NCI-H2081 treated with DMSO at 0.1 percent for 48 hours (cell line): ENCODE measurements at places on chromosomes 6 and 20.

GRCh38 chr6:20978151-20978614 is 443.9 kb downstream of the CDKAL1 start:
- no peak for DNase-seq

- DNase-seq = no peak
Observed at GRCh38 chr6:33323623-33323948, 6.0 kb upstream of the ZBTB22 start.

GRCh38 chr6:142705054-142705453 is 239.9 kb downstream of the HIVEP2 start:
- DNase-seq = no peak

DNA sequence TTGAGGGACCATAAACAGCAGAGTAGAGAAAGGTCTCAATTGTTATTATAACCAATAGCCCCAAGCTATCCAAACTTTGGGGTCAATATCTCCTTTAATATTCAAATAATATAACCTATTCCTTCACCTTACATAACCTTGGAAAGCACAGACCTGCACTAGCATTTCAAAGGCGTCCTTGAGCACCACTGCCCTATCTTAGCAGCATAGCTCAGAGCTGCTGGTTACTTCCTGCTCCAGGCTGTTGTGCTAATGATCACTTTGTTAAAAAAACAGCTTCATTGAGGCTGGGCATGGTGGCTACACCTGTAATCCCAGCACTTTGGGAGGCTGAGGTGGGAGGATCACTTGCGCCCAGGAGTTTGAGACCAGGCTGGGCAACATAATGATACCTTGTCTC is 10.5 kb downstream of the SLC35D3 start:
- no peak for DNase-seq

GRCh38 chr6:44068607-44069296 is 58.5 kb downstream of the MRPL14 start:
- no peak for DNase-seq

DNA sequence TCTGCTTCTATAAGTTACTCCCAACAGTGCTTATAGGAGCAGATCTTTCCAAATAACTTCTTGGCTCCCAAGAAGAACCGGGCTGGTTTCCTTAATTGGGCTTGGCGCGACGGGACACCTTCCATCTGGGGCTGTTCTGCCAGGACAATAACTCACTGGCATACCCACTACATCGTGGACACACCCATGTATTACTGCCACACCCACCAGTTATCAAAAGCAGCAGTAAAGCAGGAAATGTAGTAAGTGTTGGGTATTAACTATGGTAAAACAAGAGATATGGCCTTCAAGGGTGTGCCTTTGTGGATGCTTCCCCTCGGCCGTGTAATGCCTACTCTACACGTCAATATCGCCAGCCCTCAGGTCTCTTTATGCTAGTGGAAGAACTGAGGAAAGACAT is 24.7 kb downstream of the CNKSR3 start:
- no peak for DNase-seq

- no peak for DNase-seq
Observed at GRCh38 chr20:63496596-63497120, 2.2 kb downstream of the EEF1A2 start.

GRCh38 chr20:6180531-6180930 is 57.7 kb upstream of the FERMT1 start:
- no peak for DNase-seq

- no peak for DNase-seq
Observed at GRCh38 chr20:45967551-45968080, 4.4 kb downstream of the ZNF335 start.

- DNase-seq = no peak
Observed at GRCh38 chr6:13729891-13730290, 18.3 kb upstream of the RANBP9 start.

DNA sequence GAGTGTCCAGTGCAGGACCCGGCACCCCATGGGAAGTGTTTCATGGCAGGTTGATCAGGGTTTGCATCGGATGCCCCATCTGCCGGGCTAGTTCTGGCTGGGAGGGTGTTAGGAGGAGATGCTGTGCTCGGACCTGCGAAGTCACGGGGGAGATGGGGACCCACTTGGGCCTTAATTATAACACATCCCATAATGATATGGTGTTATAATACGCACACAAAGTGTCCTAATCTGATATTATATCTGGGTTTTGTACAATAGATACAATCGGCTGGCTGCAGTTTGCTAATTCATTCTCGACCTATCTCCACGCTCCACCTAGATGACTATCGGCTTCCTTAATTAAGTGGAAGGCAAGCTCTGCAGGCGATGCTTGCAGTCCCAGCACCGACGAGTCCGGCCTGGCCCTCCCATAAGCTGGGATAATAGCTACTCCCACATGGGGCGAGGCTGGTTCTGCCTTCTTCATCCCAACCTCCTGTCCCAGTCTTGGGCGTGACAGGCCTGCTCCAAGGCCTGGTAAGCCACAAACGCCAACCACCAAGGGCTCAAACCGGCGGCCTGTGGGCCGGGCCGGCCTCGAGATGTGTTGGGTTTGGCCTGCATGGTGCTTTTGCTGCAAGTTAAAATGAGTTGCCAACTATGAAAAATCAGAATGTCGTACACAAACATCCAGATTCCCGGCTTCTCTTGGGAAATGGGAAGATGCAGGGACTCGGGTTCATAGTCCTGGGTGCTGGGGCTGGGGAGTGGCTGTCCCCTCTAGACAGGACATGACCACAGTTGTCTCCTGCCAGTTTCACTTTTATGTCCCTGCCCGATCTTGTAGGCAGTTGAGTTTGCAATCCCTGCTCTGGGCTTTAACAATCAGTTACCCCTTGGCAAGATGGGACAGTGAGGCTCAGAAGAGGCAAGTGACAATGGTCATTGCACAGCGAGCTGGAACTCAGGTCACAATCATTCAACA is 32.7 kb downstream of the CEBPB start:
- DNase-seq = no peak

DNA sequence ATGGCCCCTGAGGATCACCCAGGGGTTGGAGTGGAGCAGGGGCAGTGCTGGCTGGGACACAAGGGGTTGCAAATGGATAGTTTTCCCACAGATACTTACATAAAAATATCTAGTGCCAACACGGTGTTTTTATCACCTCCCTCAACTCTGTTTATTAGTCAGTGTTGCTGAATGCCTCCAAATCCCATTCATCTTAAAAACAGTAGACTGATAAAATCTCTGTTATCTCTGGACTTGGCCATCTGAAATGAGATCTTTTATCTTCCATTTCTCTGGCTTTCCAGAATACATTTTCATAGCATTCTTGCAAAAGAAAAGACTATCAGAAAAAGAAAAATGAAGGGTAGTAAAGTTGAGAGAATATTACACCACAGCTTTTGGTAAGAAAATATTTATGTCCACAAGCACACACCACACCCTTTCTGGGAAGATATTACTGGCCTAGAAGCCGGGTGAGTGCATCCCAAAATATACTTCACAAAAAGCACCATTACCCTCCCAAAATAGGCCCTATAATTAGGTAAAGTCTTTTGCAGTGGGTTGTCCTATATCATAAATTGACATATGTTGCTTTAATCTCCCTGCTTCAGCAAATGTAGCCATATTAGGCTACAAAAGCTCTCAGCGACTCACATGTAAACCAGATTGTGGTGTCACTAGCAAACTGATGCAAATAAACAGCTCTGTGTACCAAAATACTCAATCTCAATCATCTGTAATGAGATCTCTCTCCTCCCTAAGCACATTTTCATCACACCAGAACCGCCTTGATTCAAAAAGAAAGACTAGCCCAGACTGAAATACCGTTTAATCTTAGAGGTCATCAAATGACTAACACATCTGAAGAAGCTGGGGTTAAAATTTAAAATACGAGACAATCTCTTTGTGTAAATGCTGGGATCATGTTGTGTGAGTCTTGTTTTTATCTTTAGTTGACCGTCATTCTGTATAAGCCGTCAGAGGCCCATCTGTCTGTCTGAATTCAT is 96.7 kb downstream of the FYN start:
- DNase-seq = no peak

- DNase-seq = no peak
Observed at GRCh38 chr20:17568045-17568788, 1.7 kb upstream of the DSTN start.

- no peak for DNase-seq
Observed at GRCh38 chr6:75171567-75171966, 34.3 kb downstream of the COL12A1 start.

GRCh38 chr6:31693535-31693934 is 9.6 kb downstream of the ABHD16A start:
- no peak for DNase-seq

DNA sequence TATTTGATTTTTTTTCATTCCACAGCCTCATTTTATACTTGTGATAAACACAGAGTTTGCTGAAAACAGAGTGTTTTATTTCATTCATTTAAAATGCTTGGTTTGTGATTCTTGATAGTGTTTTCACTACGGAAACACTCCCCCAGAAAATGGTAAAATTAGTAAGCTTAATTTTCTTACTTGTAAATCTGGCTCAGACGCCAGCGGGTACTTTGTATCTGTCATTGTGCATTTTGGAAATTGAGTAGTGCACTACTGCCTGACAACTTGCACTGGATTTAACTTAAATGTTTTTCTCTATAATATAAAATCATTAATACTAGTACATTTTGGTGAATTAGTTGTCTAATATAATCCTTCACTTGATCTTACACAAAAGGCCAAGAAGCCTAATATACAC is 37.0 kb upstream of the HINT3 start:
- no peak for DNase-seq

DNA sequence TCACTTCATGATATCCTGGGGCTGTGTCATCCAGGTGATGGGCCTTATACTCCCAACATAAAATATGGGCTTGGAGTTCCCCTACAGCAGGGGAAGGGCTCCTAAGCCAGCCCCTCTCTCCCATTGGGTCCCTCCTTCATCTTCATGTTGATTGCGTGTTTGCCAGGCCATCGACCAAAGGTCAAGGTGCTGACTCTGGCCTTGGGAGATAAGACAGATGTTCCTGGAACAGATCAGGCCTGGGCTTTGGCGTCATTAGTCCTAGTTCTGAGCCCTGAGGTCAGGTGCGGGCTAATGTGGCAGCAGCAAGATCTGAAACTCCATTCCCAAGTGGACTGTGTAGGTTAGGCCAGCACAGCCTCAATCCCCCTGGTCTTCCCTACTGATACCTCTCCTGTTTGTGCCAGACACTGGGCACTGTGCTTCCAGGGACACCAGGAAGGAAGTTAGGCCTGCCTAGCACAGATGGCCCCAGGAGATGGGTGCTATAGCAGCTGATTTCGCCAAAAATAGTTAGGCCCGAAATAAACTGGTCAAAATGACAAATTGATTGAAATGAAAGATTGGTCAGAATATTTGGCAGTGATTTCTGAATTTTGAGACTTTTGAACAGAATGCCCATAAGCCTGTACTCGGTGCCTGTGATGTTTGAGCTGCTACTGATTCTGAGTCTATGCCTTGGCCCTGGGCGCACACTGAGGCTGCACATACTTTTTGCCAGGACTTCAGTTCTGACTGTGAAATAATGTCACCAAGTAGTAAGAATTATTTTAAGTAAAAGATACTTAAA is 28.8 kb downstream of the EPB41L1 start:
- no peak for DNase-seq

GRCh38 chr20:58146081-58146745 is 82.2 kb downstream of the ANKRD60 start:
- no peak for DNase-seq

DNA sequence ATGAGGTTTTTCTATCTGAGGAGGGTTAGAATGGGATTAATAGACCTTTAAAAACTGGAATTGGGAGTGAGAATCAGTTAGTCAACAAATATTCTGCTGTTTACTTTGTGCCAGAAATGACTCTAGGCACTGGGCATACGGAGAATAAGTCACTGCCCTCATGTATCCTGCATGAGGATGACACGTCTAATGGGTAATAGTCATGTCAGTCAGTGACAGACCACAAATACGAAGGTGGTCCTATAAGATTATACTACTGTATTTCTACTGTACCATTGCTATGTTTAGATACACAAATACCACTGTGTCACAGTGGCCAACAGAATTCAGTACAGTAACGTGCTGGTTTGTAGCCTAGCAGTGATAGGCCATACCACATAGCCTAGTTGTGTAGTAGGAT is 30.7 kb downstream of the ZFAND3 start:
- DNase-seq = no peak

DNA sequence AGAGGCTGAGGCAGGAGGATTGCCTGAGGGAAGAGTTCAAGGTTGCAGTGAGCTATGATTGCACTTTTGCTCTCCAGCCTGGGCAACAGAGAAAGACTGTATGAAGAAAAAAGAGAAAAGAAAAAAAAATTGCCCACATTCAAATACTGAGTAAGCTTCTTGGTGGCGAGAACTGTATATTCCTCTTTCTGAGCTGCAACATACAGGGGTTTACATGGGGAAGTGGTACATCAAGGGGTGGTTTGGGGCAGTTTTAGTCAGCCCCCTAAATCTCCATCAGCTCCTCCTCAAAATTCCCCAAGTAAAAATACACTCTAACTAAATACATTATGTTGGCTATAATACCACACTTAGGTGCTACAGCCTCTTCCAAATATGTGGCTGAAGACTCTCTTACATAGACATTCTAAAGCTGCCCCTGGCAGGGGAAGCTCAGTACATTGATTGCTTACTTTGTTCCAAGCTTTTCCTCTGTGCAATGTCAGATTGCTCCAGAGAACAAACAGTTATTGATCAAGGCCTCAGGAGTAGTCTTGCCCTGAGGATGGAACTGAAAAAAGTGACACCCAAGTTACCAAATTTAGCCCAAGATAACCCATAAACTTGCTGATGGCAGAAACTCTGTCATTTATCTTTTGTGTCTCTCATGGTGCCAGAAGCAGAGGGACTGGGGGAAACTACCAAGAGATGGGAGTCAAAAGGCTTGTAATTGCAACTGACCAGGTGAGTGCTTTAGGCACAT is 107.4 kb upstream of the RIPOR2 start:
- no peak for DNase-seq

GRCh38 chr6:11426571-11426970 is 111.0 kb upstream of the TMEM170B start:
- no peak for DNase-seq

GRCh38 chr6:122049341-122049740 is 350.1 kb upstream of the HSF2 start:
- DNase-seq = no peak

DNA sequence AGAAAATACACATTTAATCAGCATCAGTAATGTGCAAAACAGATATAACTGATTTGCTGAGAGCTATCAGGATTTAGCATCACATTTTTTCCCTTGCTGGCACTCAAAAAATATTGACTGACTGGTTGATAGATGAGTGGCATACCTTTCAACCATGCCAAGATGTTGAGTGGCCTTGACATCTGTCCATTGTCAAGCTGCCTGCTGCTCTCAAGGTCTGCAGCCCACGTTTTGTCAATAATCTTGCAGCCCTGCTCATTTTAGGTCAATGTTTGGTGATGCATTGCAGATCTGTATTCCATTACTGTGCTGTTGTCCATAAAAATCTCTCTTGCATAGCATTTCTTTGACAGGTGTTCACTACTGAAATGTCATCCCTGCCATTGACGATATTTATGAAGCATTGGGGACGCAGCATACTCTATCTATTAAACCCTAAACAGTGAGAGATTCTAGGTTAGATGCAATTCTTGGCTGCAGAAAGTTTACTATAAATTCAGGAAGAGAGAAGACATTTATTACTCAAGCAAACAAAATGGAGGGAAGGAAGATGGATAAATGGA is 111.6 kb downstream of the BFSP1 start:
- no peak for DNase-seq
